Frontal cortex (tissue), 4 donors: ENCODE measurements at places on chromosomes 11 and 22. TPM values are rescaled to one million over a fixed set of nuclear protein-coding genes. Genes with fewer than 3 reads are reported as not detected.

The POTEH gene
- not detected for total RNA-seq

The MB gene
- not detected for total RNA-seq

DNA sequence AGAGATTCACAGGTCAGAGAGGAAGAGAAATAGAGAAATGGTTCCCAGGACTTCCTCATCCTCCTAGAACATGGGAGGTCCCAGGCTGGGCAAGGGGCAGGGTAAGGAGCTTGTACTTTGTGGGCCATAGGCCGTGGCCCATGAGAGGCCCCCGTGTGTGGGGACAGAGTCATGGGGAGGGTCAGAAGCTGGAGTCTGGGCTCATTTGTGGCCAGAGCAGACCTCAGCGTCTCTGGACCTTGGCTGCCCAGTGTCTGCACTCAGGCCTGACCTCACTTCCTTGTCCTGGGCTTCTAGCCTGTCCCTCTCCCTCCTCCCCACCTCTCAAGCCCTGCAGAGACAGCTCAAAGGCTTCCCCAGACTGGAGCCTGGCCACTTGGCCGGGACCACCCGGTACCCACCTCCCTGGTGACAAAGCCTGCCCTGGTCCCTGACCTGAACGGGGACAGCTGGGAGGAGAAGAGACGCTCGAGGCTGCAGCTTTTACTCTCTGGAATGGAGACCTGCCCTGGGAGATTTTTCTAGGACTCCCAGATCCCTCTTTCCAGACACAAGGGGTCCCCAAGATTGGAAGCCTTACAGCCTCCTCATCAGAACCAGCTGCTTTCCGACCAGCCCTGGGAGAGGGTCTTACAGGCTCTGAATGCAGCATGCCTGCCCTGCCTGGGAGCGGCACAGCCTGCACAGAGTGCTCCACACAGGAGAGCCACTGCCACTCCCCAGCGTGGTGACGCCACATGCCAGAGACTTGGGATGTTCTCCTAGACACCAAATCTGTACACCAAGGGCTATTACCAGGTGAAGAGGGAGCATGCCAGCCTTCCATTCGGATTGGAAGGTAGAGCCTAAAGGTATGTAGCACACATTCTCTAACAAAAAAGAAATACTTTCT is 569.0 kb upstream of the B3GAT1 start:
- DNase-seq, result no peak

DNA sequence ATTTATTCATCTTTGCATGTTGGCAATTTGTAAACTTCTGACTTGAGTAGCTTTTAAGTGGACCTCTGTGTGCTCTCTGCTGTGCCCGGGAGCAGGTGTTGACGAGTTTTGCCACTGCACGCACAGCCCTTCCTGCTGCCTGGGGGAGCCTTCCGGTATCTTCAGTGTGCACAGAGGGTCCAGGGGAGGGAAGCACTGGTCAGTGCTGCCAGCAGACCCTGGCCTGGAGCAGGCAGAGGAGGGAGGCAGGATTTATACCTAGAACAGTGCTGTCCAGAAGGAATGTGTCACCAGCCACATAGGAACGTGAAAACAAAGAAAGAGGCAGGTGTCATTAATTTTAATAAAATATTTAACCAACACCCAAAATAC is 403.6 kb downstream of the TBC1D22A start:
- DNase-seq, result no peak

DNA sequence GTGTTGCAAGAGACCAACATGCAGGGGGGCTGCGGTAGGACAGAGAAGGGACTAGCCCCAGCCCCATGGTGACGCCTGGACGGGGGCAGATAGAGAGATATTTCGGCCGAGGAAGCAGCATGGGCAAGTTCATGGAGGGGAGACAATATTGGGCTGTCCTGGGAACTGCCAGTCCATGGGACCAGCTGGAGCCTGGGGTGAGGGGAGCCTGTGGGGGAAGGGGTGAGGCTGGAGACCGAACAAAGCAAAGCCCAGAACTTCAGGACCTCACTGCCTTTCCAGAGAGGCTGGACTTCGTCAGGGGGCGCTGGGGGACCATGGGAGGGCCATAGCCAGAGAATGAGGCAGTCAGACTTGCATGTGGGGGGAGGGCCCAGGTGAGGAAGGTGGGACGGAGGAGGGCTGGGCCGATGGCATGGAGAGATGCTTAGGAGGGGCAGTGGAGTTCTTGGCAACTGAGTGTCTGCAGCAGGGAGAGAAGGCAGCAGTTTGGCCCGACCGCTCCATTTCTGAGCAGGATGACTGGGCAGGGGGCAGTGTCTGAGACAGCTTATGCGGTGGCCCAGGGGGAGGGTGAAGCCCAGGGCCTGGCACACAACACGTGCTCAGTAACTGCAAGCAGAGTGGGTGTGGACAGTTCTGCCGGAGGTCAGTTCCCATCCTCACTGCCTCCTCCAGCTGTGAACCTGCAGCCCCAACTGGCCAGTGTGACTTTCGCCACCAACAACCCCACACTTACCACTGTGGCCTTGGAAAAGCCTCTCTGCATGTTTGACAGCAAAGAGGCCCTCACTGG is 712 bp downstream of the UPK3A start:
- no peak for DNase-seq

DNA sequence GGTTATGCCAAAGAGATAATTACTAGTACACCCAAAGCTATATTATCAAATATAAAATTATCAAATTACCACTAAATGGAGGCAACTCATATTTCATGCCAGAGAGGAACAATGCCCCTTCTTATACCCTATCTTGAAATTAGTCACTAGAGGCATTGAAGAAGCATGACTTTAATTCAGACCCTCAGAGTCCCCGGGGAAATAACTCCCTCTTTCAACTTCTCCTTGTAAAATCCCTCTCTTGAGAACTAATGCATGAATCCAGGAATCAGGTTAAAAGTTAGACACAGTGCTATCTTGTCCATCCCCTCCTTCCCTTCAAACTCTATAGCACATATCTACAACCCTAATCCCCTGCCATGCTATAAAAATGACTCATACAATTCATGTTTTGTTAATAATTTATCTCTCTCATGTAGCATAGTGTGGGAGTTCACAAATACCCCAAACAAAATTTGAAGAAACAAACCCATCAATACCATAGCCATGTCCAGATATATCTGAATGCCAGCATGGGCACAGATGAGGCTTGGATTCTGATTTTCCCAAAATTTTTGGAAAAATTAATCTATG is 665.4 kb downstream of the KCNA4 start:
- no peak for DNase-seq

The PLAAT5 gene
- 2.4 TPM for total RNA-seq

The OR52N4 gene
- not detected for total RNA-seq

DNA sequence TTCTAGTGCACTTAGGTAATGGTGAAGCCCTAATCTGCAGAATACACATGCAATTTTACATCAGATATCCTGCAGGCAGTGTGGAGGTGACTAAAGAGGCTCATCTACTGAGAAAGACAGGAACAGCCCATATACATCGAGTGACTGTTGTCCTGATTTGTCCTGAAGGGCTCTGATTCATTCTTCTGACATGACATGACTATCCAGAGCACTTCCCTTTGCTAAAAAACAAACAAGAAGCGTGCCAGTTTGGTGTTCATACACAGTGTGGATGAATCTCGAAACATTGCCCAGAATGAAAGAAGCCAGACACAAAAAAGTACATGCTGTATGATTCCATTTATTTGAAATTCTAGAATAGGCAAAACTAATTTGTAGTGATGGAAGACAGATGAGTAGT is 48.0 kb upstream of the AMPD3 start:
- DNase-seq, result no peak

GRCh38 chr11:64063777-64064176 is 28.0 kb downstream of the FLRT1 start:
- DNase-seq, result no peak

- DNase-seq, result no peak
These were observed 2.9 kb upstream of the SGSM1 start for GRCh38 chr22:24803064-24803542.

- no peak for DNase-seq
These were observed 12.5 kb downstream of the HIRA start for GRCh38 chr22:19419086-19419463.

- no peak for DNase-seq
These were observed 603.7 kb downstream of the TBC1D22A start for GRCh38 chr22:47366026-47366767.
